ENCODE measurements at places on chromosomes 3 and 15. TPM values are rescaled to one million over a fixed set of nuclear protein-coding genes. Genes with fewer than 3 reads are reported as not detected.

The SLC27A2 gene
- 0.22 TPM for total RNA-seq

The CNTN3 gene
- 5.0 TPM for total RNA-seq

The SYNPR gene
- not detected for total RNA-seq

The SI gene
- total RNA-seq: not detected

The LSMEM2 gene
- not detected for total RNA-seq

The CHDH gene
- total RNA-seq: 0.44 TPM
